ENCODE measurements at places on chromosomes 12 and 14. TPM values are rescaled to one million over a fixed set of nuclear protein-coding genes. Genes with fewer than 3 reads are reported as not detected.

- no peak for DNase-seq
Observed at GRCh38 chr14:59308673-59309072, 120.2 kb downstream of the DAAM1 start.

DNA sequence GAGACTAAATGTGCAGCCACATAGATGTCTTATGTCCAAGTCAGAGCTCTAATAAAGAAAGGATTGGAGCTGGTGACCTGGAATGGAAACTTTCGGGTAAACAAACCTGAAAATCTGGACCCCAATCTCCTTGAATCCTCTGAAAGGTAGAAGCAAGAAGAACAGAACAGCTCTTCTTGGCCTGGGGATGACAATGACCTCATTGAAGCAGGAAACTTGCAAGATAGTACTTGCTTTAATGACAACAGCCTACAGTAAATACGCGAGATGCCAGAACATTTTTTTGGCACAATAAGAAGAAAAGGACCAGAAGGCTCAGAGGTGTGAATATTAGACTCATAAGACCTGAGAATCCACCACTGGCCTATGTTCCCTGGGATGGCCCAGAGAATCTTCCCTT lies 4.1 kb upstream of the PRIMA1 start:
- DNase-seq = no peak

DNA sequence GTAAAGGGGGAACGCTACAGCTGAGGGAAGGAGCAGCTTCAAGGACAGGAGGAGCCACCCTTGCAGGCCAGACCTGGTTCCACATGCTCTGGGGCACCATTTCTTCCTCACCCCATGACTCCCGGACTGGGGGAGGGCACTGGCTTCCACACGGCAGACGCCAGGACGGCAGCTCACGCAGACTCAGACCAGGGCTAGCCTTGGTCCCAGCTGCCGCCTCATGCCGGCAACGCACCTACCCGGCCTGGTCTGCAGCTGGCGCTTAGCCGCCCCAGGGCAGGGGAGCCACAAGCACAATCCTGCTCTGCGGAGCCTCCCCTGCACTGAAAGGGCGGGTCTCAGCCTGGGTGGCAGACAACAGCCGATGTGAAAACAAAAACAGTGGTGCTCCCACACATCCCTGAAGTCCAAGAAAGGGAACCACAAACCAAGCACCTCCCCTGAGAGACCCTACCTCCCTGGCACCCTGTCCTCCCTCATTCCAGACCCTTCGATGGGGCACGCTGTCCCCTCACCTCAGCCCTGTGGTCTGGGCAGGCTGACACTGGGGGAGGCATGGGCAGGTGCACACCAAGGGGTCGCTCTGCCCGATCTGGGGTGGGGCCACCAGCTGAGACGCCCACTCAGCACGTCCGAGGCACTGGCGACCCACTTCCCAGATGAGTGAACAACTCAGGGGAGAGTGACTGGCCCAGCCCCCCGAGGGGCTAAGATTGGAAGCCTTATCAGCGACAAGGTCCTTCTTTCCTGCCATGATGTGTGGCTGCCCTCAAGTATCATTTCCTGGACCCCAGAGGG lies 65.0 kb downstream of the CHGA start:
- DNase-seq = no peak

- peak; percentile 69 for DNase-seq
Observed at GRCh38 chr12:4148418-4149056, 125.0 kb upstream of the CCND2 start.

GRCh38 chr14:65153101-65153500 lies 50.8 kb upstream of the MAX start:
- DNase-seq = no peak

The LHX5 gene
- not detected for total RNA-seq

DNA sequence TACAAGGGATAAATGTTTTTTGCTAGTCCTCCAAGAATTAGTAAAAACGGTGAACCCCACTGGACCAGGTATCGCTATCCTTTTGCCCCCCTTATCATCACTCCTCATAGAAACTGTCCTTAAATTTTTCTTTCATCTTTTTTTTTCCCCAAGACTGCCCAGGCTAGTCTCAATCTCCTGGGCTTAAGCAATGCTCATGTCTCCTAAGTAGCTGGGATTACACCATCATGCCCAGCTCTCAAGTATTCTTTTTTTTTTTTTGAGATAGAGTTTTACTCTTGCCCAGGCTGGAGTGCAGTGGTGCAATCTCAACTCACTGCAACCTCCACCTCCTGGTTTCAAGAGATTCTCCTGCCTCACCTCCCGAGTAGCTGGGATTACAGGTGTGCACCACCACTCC lies 9.7 kb downstream of the IRF2BPL start:
- no peak for DNase-seq

The AQP2 gene
- total RNA-seq = not detected

The ESPL1 gene
- total RNA-seq = 1.9 TPM

DNA sequence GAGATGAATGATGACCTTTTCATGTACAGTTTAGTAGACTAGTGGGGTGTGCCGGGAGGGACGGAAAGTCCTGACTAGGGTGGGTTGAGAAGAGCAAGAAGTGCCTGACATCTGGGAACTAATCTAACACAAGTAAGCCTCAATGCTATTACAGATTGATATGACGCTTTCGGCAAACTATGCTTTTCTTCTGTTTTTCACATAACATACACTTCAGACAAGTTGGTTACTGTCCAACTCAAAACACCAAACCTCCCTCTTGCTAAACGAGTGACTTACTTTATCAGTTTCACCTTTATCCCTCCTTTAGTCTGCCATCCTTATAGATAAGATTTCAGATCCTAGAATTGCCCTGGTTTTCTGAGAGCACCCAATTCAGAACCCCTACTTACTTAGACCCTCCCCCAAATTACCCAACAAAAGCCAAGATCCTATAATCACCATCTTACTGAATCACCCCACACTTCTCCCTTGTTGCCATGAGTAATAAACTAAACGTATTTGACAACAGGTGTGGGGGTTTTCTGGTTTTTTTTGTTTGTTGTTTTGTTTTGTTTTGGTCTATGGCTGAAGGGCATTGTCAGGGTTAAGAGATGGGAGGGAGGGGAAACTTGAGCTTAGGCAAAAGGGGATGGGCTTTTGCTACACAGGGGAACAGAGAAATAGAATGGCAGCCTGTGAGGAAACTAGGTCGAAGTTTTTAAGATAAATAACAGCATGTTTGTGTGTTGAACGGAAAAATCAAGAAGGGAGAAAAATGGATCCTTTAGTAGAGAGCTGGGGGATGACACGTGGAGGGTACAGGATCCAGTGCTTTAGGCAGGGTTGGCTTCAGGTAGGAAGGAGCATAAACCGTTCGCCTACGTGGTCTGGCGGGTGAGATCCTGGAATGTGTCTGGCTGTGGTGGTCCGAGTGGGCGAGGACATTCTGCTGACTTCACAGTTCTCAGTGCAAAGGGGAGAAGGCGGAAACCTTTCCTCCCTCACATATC lies 6.1 kb upstream of the PSMA3 start:
- DNase-seq = no peak

DNA sequence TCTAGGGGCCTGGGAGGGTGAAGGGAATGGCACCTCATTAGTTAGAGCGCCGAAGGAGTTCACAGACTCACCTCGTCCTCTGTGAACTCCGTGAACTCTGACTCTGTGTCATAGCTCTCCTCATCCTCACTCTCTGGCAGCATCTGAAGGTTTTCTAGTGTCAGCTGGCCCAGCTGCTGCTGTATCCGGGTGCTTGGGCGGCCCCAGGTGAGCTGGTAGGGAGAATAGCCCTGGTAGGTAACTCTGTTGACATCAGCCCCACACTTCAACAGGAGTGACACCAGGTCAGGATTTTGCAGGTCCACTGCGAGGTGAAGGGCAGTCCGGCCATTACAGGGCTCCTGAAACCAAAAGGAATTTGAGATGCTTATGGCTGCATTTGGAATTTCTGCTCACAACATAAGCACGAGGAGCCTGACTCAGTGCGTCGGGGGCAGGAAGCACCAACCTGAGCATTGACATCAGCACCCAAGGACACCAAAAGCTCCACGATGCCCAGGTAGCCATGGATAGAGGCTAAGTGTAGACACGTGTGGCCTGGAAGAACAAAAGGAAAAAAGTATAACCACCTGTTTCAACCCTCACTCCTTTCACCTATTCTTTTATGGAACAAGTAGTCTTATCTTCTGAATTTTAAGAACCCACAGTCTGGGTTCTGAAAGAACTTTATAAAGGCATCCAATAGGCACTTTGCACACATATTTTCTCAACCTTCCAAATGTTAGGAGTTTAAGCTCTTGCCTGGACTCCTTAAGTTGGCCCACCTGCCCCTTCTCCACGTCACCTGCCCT lies 2.0 kb downstream of the NFKBIA start:
- peak; percentile 79 for DNase-seq

The GZMB gene
- total RNA-seq = 1.5 TPM

DNA sequence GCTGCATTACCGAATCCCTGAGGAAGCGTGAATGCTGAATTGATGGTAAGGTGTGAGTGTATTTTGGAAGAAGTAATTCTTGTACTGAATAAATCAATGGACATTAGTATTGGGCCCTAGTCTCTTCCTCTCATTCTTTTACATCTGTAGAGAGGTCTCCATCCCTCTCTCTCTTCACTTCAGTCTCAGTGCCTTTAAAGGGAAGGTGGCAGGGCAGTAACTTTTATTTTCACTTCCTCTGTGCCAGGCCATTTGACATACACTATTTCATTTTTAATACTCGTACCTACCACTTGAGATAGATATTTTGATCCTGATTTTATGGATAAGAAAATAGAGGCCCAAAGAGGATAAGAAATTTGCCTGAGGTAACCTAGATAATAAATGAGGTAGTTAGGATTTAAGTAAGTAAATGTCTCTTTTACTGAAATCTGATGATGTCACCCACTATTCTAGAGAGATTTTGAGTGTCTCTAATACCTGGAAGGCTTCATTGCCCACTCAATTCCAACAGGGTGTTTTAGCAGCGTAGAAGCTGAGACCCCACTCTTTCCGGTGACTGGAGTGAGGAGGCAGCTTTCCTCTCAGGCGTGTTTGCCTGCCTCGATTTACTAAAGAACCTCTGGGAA lies 177.9 kb upstream of the PRICKLE1 start:
- no peak for DNase-seq

DNA sequence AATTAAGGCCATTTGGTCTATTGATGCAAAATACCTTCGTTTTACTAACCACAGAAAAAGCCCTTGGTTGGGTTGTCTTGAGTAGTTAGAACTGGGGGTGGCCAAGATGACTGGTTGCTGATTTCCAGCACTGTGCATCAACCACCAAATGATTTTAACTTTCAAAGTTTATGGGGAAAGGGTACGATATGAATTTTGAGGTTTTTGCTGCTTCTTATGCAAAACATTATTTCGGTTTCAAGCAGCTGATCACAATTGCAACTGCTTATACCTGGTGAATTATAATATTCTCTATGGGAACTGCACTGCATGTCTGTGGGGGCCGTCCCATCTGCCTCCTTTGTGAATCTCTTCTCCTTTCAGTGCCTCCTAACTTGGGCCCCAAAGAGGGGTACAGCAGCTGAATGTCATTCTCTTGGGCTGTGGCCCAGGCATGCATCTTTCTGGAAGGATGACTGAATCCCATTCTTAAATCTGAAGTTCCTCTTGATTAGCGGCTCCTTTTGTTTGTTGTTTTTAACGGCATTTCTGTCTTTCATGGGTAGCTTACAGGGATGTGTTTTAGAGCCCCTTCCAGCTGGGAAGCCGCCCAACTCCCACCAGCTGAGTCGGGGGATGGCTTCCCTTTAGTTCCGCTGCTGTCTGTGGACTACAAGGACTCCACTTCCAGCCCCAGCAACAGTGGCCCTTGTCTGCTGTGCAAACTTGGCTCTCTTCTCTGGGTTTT lies 479.8 kb downstream of the ZFP36L1 start:
- DNase-seq = no peak

The TC2N gene
- total RNA-seq = 49.2 TPM

The SELPLG gene
- total RNA-seq = 10.0 TPM

GRCh38 chr12:71492604-71493003 lies 53.0 kb downstream of the LGR5 start:
- no peak for DNase-seq

GRCh38 chr14:23577004-23577681 lies 1.4 kb downstream of the JPH4 start:
- DNase-seq = peak; percentile 63

The TSPAN19 gene
- not detected for total RNA-seq

The ADAM21 gene
- total RNA-seq = not detected

The IL23A gene
- not detected for total RNA-seq

DNA sequence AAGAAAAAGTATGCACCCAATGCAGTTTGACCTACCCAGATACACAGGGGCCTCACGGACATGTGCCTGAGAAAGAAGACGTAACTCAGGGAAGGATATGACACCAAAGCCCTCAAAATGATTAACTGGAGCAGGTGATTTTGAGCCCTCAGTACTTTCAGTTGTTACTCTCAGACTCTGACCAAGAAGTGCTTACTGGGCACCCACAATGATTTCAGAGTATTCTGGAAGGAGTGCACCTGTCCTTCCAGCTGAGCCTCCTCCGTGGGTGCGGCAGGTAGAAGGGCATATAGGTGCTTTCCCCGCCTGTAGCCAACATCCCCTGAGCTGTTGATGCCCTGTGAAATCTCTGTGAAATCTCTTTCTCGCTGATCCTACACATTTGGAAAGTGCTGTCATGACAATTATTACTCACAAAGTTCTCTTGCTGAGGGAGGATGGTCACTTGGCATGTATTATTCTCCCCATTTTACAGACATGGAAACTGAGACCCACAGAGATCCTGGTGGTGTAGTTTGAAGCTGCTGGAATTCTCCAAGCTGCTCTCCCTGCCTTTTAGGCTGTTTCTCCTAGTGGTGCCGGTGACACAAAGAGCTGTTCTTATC lies 154.3 kb upstream of the CCND2 start:
- no peak for DNase-seq

The KRT82 gene
- total RNA-seq = not detected

The GARIN6 gene
- not detected for total RNA-seq

DNA sequence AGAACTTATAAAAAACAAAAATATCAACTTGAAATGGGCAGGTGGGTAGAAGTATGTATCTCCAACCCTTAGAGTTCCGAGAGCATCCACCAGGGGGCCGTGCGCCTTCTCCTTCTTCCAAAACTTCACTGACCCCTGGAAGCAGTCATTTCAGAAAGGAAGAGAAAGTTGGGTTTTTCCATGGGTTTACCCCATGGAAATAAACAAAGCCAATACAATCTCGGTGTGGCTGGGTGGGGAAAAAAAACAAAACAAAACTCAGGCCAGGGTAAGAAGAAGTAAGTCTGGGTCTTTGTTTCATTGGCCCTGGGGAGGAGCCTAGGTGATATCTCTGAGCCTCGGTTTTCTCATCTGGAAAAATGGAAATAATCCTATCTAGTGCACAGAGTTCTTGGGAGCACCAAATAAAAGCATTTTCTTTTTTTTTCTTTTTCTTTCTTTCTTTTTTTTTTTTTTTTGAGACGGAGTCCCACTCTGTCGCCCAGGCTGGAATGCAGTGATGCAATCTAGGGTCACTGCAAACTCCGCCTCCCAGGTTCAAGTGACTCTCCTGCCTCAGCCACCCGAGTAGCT lies 33.6 kb upstream of the HNF1A start:
- no peak for DNase-seq

The KRT75 gene
- not detected for total RNA-seq

GRCh38 chr14:36582874-36583241 lies 444 bp upstream of the NKX2-8 start:
- DNase-seq = no peak

The CEBPE gene
- total RNA-seq = not detected

The CLEC4C gene
- not detected for total RNA-seq
